Stimulated activated effector memory CD8-positive, alpha-beta T cell treated with anti-CD3 and anti-CD28 coated beads, Interleukin-12 subunit alpha, Interleukin-12 subunit beta, amount 100 ng/mL, for 72 hours (primary cell): ENCODE measurements at places on chromosomes 1 and 21.

- no peak for DNase-seq
Measured at GRCh38 chr1:20626524-20626923, 6.7 kb upstream of the PINK1 start.

GRCh38 chr1:59046730-59047157, 250.2 kb upstream of the FGGY start:
- DNase-seq, result peak; percentile 77

DNA sequence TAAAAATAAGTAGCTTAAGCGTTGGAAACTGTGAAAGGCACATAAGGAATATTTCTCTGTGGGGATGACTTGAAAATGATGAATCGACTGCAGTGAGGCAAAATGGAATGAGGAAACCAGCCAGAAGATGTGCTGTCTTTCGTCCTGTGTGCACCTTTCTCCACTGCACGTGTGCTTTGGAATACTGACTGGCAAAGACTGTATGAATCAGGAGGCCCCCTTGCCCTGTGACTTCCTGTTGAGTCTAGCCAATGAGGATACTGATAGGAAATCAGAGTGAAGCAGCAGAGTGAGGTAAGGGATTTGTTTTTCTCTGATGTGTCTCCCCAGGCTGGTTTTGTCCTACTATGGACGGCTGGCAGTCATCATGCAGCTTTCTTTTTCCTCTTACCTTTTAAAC, 118.2 kb upstream of the ADGRL4 start:
- no peak for DNase-seq

GRCh38 chr1:46301808-46302640, 1.4 kb downstream of the LRRC41 start:
- peak; percentile 49 for DNase-seq

DNA sequence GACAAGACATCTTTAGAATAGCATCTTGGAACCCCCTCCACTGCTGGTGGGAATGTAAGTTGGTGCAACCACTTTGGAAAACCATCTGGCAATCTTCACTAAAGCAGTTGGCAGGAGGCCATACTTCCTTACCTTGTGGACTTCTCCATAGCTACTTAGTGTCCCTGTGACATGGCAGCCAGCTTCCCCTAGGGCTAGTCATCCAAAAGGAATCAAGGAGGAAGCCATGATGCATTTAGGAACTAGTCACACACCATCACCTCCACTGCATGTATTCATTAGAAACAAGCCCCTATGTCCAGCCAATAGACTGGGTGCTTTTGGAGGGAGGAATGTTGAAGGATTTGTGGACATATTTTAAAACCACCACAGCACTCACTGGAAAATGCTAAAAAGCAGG, 19.9 kb downstream of the MX2 start:
- DNase-seq, result no peak

DNA sequence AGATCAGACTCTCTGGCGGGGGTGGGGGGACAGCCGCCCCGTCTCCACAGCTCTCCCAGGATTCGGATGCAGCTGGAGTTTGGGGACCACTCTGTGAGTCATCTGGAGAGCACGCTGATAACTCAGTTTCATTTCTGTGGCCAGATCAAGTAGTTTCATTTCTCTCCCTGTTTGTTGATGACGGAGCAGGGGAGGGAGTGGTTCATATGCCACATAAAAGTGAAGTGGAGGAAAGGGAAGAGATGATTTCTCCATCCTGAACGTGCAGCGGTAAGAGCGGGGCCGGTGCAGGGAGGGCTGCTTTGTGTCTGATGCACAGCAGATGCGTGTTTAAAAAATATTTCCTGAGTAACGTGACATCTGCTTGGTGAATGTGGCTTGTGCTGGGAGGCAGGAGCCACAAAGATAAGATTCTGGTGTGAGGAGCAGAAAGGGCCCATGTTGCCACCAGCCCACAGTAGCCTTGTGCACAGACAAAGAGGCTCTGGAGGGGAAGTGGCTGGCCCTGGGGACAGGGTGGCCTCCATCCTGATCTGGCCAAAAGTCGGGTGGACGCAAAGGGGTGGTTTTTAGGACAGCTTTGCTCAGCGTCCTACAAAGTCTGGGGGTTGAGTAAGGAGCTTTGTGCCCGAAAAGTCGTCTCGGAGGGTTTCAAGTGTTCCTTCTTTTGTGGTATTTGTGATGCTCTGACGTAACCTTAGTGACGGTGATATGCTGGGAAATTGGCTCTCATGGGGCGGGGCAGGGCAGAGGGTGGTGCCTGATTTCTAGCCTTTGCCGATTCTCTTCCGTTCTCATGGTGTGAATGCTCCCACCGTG, at the start of gene MX2:
Gene MX2 (plus strand): TSS at position 242 of the 819 bp plus-strand sequence. CDS start 14,880 bp downstream, outside the sequence.
- peak; percentile 84 for DNase-seq

DNA sequence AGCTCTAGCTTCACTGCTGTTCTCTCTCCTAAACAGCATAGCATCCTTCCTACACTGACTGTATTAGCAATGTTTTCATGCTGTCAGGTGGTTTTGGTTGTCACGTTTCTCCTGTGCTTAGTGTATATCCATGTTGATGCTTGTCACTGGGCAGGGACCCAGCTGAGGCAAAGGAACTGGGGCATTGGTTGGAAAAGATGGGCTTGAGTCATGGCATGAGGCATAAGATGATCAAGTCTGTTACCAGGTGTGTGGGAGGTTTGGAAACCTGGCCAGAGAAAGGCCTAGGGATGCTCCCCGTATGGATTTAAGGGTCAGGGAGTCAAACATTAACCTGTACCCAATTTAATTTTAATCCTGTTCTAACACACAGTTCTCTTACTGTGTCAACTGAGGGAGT, 69.6 kb downstream of the OSBPL9 start:
- no peak for DNase-seq

GRCh38 chr1:109238382-109238781, 11.0 kb upstream of the CELSR2 start:
- no peak for DNase-seq

- no peak for DNase-seq
Measured at GRCh38 chr1:38242506-38242905, 195.9 kb upstream of the POU3F1 start.

GRCh38 chr1:205493241-205494085, 11.0 kb upstream of the CDK18 start:
- DNase-seq, result no peak

GRCh38 chr21:44761747-44762208, 39.8 kb downstream of the UBE2G2 start:
- DNase-seq, result no peak

DNA sequence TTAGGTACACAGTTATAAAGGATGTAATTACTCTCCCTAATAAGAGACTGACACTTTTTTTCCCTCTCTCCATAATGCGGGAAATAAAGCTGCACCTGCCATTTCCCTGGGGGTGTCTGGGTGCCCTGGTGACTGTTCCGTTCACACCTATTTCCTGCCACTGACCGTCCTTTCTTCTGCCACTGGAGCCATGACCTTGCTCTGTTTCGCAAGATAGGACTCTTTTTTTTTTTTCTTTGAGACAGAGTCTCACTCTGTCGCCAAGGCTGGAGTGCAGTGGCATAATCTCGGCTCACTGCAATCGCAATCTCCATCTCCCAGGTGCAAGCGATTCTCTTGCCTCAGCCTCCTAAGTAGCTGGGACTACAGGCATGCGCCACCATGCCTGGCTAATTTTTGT, 66.1 kb upstream of the SERBP1 start:
- no peak for DNase-seq

- DNase-seq, result peak; percentile 43
Measured at GRCh38 chr1:227883641-227884301, 64.0 kb downstream of the WNT9A start.
